Tibial nerve (tissue), 4 donors: ENCODE measurements at places on chromosomes 4 and X.

- no peak for DNase-seq
Measured at GRCh38 chrX:45851434-45851991, 650.8 kb upstream of the DIPK2B start.

- DNase-seq, result no peak
Measured at GRCh38 chrX:108511721-108512120, 72.1 kb downstream of the COL4A5 start.

- no peak for DNase-seq
Measured at GRCh38 chrX:24148535-24149350, 786 bp upstream of the ZFX start.

DNA sequence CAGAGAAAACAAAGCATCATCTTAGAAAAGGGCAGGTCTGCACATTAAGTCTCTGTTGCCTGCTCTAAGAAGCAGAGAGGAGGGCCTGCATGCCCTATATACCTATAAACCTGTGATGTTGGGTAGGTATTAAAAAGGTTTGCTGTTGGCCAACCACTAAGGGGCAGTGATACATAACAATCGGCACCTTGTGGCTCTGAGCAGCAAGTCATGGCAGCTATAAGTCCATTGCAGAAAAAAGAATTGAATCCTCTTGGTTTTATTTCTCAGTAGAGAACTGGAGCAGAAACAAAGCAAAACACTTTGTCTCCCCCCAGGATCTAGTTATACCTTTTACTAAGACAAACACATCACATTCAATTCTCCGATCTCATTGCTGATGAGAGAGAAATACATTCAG lies 1364.4 kb downstream of the STIM2 start:
- no peak for DNase-seq

GRCh38 chrX:70552130-70552704 lies 107.6 kb downstream of the DLG3 start:
- DNase-seq, result no peak

- no peak for DNase-seq
Measured at GRCh38 chr4:76590798-76591281, 155.8 kb downstream of the SHROOM3 start.

GRCh38 chr4:22730021-22730420 lies 37.3 kb downstream of the GBA3 start:
- no peak for DNase-seq

GRCh38 chrX:150846130-150846529 lies 52.3 kb downstream of the CD99L2 start:
- no peak for DNase-seq

GRCh38 chr4:80172203-80172602 lies 25.1 kb upstream of the PRDM8 start:
- no peak for DNase-seq

DNA sequence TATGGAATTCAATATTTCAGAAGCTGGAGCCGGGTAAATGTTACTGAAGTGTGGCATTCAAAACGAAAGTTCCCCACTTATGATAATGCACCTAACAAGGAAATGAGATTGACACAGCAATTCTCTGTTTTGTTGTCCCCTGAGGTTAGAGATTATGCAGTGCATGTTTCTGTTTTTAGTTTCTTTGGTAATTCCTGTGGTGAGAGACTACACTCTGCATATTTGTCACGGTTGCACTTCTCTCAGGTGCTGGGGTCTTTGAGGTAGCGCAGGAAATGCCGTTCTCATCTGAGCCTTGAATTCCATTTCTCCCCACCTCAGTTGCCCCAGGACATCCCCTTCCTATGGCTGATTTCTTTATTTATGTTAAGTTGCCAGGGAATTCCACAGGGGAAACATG lies 15.3 kb upstream of the BEND4 start:
- DNase-seq, result no peak
